Femur (tissue), 1 donor: ENCODE measurements at places on chromosomes 3 and 15.

- no peak for DNase-seq
Measured at GRCh38 chr3:73592154-73593144, 32.3 kb downstream of the PDZRN3 start.

GRCh38 chr3:37093481-37093880, 80.9 kb downstream of the LRRFIP2 start:
- no peak for DNase-seq

- DNase-seq = no peak
Measured at GRCh38 chr3:57855943-57856342, 99.8 kb downstream of the SLMAP start.

- no peak for DNase-seq
Measured at GRCh38 chr3:49812916-49813496, 747 bp downstream of the UBA7 start.

DNA sequence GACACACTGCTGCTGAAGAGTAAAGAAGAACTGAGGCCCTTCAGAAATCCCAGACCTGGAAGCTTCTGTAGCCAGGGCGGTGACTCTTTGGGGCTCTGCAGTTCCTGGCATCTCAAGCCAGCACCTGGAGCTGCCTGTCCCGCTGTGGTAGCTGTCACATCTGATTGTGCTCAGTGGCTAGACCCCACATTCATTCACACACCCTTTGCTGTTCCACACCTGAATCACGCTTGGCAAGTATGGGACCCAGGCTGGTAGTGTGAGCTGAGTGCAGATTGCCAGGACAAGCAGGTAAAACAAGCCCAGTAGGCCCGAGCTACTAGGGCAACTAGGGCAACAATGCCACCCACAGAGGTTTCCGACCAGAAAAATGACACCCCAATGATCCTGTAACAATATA, 218.2 kb downstream of the VGLL3 start:
- no peak for DNase-seq

- peak; percentile 73 for DNase-seq
Measured at GRCh38 chr15:89912674-89913396, at the start of gene ARPIN. Gene ARPIN (minus strand): TSS chr15:89912952. CDS start chr15:89912835, 117 bp downstream.

DNA sequence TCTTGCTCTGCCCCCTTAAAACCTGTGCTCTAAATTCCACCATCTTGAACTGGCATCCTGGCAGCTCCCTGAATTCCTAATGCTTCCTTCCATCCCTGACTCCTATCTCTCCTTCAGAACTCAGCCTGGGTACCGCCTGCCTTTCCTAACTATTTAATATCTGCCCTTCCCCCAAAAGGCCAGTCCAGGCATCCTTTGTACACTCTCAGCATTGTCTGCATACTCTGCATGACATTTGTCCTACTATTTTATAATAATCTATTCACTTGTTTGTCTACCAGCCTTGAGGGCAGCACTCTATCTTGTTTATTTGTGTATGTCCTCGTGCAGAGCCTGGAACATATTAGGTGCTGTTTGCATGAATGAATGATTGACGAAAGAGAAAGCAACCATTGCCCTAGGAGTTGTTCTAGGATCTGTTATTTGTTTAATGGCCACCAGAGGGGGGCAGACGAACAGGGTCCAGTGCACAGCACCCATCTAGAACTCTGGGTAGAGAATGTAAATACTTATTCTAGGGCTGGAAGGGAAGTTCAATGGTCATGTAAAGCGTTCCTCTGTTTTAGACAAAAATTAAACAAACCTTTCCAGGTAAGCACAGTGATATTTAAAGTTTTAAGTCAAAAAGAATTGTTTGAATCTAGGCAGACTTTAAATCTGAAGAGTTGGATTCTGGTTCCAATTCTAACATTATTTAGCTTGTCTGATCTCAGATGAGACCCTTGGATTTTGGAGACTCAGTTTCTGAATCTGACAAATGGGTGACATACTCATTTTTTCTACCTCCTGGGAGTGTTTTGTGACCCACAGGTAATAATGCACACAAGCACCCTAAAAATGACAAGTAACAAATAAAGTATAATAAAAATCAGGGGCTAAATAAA, 125.8 kb upstream of the GALNT15 start:
- DNase-seq = peak; percentile 52

- DNase-seq = no peak
Measured at GRCh38 chr15:49082960-49083359, 36.7 kb upstream of the SECISBP2L start.

DNA sequence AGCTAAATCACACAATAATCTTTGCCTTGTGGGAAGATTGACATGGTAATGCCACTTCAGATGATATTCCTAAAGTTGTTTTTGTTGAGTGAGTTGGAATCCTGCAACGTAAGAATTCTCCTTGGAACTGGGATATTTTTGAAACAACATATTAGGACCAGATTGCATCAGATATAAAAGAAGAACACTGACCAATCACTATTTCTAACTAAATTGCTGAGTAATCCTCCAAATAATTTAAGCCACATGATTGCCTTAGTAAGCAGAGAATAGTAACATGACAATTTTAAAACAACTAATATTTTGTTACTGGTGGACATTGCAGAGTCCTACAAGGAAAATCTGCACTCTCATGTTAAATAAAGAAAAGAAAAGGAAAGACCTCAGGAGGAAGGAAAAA, 353.9 kb upstream of the LMCD1 start:
- DNase-seq = no peak

GRCh38 chr3:113533534-113533892, 1.2 kb downstream of the SIDT1 start:
- DNase-seq = no peak

GRCh38 chr3:10753964-10754363, 62.1 kb upstream of the SLC6A11 start:
- peak; percentile 64 for DNase-seq

DNA sequence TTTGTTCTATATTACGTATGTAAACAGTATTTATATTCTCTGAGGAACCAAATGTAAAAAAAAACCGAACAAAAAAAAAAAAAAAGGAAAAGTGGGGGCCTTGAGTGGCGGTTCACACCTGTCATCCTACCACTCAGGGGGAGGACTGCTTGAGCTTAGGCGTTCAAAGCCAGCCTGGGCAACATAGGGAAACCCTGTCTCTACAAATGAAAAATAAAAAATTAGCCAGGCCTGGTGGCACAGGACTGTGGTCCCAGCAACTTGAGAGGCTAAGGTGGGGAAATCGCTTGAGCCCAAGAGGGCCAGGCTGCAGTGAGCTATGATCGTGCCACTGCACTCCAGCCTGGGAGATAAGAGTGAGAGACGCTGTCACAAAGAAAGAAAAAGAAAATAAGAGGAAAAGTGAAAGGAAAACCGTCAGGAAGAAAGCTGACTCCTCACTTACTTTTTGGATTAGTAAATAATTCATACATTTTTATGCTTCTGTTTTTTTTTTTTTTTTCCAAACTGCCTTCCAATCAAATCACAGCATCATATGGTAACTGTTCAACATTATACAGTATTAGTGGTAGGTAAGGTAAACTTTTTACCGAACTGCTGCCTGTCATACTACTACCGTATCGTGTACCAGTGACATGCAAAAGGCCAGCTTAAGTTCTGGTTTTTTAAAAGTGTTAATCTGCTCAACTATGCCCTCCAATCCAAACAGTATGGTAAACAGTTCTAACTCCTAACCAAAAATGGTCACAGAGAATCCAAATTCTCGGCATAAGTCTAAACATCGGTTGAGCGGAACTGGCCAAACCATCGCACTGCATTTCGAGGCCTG, 1.2 kb downstream of the PHC3 start:
- no peak for DNase-seq

- DNase-seq = no peak
Measured at GRCh38 chr3:134317106-134317947, 56.9 kb downstream of the AMOTL2 start.

DNA sequence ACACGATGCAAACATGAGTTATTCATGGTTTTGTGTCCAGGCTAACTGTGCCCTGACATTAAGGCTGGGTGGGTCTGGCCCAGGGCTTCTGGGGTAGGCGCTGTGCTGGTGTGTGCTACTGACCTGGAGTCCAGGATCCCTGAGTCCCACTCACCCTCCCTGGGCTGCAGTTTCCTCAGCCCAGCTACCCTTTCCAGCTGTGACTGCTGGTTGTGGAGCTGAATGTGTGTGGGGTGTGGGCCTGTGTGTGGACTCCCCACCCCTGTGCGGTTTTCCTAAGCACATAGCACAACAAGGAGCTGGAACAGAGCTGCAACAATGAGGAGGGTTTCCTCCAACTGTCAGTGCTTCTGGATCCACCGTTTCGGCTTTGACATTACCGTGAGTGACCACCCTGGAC, 38.0 kb downstream of the SMAD3 start:
- DNase-seq = no peak

- no peak for DNase-seq
Measured at GRCh38 chr3:81394651-81395524, 366.6 kb downstream of the GBE1 start.

DNA sequence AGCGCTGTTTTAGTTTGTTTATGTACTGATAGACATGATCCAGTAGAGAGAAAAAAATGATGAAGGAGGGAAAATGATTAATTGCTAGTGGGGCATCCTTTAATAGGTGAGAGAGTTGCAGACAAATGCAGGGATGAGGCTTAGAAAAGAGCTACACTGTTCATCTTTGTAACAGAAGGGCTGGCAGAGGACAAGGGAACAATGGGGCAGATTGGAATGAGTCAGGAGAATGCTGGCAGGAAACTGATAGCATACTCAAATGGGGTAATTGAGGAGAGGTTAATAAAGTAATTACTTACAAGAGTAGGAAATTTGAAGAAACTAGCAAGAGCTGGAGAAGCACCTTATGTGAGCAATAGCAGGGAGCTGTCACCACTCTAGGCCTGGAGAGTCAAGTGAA, 170.9 kb downstream of the OXSM start:
- no peak for DNase-seq

GRCh38 chr3:69085168-69085832, 563 bp downstream of the ARL6IP5 start:
- peak; percentile 62 for DNase-seq

DNA sequence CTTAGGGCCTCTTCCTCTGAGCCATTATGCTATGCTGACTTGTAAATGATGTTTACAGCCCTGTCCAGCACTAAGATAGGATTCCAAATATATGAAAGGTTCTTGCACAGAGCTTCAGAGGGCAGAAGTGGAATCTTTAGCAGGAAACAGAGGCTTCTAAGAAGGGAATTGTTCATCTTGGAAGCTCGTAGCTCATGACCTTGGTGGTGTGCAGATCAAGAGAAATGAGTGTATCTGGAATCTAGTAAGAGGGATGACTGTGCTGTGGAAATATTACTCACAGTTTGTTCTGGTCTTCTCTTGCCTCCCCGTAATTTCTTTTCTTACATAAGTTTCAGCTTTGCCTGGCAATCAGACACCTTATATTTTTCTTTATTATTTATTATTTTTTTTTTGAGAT, 175.8 kb downstream of the SPATA16 start:
- DNase-seq = no peak

GRCh38 chr3:64801856-64802255, 114.1 kb upstream of the ADAMTS9 start:
- DNase-seq = no peak

GRCh38 chr3:48289659-48290058, 43.8 kb downstream of the SPINK8 start:
- DNase-seq = no peak

- peak; percentile 49 for DNase-seq
Measured at GRCh38 chr15:73573572-73573971, 59.6 kb downstream of the NPTN start.

GRCh38 chr15:74245342-74245931, 9.3 kb downstream of the CCDC33 start:
- no peak for DNase-seq

GRCh38 chr15:62122249-62122648, 42.8 kb downstream of the C2CD4B start:
- DNase-seq = no peak

DNA sequence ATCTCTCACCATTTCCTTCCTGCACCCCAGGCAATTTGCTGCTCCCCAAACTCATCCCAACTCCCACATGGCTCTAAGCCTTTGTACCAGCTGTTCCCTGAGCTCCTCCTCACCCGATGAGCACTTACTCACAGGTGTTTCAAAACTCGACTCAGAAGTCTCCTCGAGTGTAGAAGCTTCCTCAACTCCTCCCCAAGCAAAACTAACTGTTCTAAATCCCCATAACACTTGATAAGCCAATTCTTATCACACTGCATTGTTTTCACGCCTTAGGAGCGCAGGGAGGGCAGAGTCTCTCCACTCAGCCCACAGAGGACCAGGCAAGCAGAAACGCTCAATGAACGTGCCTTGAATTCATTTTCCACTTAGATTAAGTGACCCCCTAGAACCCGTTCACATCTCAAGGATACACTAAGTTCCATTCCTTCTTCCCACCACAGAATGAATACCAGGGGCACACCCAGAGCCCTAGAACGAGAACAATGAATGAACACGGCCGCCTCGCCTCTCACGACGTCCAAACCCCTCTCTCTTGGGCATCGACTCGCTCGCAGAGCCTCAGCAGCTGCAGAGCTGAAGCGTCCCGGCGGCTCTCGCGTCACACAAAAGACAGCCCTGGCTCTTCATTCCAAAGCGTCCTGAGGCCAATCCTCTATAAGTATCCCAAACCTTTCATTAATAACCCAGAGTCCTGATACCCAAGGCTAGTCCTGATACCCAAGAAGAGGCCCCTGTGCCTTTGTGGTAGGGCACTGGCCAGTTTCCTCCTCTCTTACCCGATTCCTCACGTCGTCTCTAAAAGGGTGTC, 1.1 kb downstream of the RAF1 start:
- peak; percentile 72 for DNase-seq

DNA sequence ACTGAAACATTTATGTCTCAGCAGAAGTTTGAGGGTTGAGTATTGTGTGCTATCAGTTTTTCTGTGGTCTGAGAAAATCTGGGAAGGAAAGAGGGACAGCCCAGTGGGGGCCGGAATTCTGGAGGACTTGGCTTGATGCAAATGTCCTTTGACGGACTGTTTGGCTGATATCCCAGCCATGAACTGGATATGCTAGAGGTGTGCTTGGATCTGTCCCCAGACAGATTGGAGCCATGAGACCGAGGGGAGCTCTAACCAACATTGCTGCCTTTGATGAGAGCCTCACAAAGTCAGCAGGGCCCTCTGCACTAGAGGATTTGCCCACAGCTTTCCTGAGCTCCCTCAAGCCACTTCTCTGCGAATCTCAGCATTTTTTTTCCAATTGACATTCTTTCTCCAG, 405.6 kb downstream of the NTRK3 start:
- DNase-seq = no peak

DNA sequence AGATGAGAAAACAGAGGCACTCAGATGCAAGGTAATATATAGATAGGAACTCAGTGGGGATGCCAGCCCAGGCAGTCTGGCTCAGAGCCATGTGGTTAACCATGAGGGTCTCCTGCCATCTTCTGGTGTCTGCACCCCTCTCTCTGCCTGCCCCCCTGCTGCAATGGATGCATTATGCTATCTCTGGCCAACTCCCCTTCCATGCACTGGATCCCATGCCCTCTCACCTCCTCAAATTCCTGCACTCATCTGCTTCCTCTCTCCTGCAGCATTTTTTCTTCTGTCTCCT, 163.2 kb downstream of the STT3B start:
- DNase-seq = no peak

- no peak for DNase-seq
Measured at GRCh38 chr3:56835650-56836227, 34.0 kb upstream of the ARHGEF3 start.
